AML-193 (cell line): ENCODE measurements at places on chromosomes 7 and 10.

DNA sequence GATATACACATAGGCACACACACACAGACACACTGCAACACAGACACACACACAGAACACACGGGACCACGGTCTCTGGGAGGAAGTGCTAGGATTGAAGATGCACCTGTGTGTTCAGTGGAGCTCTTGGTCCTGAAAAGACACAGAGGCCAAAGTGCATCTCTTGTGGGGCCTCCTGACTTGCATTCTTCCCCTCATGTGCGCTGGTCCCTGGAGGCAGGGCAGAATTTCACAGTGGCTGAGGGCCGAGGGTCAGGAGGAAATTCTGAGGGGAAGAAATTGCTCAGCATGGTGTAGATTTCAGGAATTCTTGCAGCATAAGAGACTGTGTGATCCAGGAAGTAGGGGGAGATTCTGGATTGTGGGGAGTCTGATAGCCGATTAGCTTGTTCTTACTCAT is 35.9 kb downstream of the WDFY4 start:
- no peak for DNase-seq

DNA sequence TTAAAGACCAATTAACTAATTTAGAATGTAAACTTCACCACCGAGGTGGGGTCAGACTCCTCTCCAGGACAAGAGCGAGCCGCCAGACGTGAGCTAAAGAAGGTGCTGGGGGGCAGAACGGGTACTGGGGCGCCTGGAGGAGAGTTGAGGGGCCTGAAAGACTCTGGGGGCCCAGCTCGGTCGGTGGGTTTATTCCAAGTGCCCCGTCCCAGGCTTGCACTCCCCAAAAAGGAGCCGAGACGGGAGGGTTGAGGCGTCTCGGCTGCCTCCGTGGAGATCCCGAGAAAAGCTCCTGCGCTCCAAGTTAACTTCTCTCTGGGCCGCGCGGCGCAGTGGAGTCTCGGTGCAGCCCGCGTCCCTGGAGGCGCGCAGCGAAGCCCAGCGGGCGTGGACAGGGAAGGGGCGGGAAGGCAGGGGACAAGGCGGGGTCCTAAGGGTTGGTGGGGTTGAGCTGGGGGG is 553.3 kb downstream of the TFEC start:
- DNase-seq: no peak

GRCh38 chr7:100865938-100866728 is 1.1 kb upstream of the TRIP6 start:
- no peak for DNase-seq

- DNase-seq: peak; percentile 27
Measured at GRCh38 chr10:89389254-89389653, 3.2 kb upstream of the IFIT1 start.

DNA sequence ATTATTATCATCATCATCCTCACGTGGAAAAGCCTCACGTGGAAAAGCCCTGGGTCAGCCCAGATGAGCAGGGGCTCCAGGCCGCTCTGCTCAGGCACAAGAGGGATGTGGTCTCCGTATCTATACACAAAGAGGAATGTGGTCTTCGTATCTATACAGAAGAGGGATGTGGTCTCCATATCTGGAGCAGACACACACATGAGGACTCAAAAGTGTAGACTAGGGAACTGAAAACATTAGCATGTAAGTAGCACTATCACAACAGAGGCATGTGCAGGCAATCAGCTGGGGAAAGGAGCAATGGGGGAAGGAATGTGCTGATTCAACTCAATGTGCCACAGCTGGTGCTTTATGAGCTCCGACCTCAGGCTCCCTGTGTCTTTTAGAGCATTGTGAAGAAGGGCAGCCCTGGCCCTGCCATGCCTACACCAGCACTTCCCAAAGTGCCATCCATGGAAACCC is 86.5 kb downstream of the PLXNA4 start:
- DNase-seq: no peak

DNA sequence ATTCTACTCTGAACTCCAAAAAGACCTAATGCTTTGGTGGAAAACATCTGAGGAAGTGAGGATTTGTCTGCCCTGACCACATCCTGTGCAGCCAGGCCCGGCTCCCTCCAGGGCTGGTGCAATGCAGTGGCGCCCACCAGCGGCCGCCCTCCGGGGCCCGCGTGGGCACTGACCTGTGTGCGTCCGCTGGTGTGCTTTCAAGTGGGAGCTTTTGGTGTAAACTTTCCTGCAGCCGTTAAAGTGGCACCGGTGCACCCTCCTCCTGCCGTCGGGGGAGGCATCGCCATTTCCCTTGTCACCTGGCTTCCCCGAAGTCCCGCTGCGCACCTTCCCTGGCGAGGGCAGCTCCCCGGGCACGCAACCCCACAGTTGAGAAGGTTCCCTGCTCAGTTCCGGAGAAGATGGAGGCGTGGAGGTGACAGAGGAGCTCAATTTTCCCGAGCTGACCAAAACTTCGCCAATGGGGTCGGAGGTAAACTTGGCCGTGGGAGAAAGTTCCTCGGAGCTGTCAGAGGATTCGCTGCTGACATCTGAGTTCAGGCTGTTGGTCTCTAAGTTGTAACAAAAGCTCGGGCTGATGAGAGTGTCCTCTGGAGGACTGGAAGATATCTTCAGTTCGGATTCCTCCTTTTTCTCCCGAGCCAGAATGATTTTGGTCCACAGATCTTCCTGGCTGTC is 3.4 kb downstream of the KLF6 start:
- peak; percentile 56 for DNase-seq

- DNase-seq: no peak
Measured at GRCh38 chr7:155410431-155410830, 47.5 kb upstream of the EN2 start.

GRCh38 chr10:95133997-95134396 is 60.0 kb upstream of the ACSM6 start:
- DNase-seq: no peak

DNA sequence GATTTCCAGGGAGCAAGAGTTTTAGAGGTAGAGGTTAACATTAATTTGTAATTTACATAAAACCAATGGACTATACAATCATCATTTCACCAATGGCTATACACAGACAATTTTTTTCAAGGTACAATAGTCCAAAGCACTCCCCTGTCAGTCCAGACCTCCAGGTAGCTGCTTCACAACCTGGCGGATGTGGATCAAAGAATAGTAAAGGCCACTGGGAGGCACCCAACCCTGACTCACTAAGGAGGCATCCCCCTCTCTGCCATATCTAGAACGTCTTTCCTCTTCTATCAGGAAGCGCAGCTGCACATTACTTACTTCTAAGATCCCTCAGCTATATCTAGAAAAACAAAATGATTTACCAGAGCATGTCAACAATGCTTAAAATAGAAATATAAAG is 217.7 kb upstream of the AOAH start:
- no peak for DNase-seq

DNA sequence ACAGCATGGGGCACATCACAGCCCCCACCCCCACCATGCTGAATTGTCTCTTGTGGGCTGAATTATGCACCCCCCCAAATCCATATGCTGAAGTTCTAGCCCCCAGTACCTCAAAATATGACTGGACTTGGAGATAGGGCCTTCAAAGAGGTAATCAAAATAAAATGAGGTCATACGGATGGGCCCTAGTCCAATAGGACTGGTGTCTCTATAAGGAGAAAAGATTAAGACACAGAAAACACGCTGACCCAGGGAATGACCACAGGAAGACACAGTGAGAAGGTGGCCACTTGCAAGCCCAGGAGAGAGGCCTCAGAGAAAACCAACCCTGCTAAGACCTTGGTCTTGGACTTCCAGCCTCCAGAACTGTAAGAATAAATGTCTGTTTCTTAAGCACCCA is 106.4 kb upstream of the ARID5B start:
- DNase-seq: no peak

DNA sequence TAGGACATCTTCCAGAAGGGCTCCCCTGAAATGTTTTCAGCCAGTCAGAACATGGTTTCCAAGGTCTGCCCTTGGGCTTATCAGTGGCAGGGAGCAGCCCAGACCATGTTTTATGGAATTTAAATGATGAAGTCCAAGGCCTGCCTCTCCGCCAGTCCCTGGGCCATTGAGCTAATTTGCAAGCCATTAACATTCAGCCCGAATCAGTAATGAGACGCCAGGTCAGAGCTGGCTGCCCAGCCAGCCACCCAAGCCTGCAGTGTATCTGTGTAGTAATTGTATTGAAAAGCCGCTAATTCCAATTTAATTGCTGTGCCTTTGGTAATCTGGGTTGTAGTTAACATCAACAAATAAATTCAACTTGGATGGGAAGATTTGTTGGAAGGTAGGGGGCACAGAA is 131.4 kb downstream of the PAXIP1 start:
- DNase-seq: no peak

- DNase-seq: no peak
Measured at GRCh38 chr10:13515467-13515866, 13.3 kb downstream of the BEND7 start.

DNA sequence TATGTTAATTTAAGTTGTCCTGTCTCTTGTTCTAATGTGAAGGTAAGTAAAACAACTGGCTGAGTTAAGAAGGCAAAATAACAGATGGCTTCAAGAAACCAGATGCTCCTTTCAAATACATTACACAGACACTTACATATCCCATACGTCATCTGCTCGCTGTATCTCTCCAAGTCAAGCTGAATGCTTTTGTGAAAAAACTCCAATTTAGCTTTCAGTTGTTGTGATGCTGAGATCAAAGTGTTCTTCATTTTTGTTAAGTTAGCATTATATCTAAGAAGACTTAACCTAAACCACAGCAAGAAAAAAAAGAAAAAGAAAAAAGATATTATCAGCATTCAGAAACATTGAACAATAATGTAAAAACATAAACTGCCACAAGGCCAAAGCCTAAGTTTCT is 18.5 kb upstream of the ERLIN1 start:
- no peak for DNase-seq

DNA sequence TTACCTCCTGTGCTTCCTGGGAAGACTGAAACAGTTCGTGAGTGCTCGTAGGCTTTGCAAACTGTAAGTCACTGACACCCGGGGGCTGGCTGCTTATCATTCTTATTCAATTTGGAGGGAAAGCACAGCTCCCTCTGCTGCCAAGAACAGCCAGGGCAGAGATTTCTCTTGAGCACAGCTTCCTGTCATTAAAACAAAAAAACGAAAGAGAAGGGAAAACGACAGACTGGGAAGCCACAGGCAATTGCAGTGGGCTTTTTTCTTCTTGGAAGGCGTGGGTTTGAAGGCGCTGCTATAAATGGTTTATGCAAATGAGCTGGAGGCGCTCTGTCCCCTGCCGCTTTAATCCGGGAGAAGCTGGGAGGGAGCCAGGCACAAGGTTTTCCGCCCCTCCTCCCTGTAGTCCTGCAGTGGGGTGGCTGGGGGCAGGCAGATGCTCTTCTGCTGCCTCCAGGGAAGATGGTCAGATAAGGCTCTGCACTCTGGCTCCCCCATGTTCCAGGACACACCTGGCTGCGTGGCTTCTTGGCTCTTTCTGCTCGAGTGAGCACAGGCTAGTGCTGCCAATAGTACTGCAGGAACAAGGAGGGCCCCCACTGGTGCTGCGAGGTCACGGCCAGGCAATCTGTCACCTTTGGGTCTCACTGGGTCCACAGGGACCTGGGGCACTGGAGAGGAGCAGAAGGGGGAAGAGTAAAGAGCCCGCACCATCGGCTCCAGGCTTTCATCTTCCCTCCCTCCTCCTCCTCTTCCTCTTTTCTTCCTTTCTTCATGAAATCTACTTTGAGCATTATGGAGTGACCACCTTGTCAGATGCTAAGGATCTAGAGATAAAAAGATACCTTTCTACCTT is 49.5 kb downstream of the NEURL1 start:
- DNase-seq: peak; percentile 14

- DNase-seq: no peak
Measured at GRCh38 chr10:77289027-77289501, 348.5 kb downstream of the KCNMA1 start.

- DNase-seq: no peak
Measured at GRCh38 chr7:196283-196682, 3.9 kb downstream of the FAM20C start.

GRCh38 chr7:127937066-127937680 is 94.1 kb downstream of the LRRC4 start:
- DNase-seq: no peak

GRCh38 chr10:75243426-75243825 is 7.7 kb upstream of the COMTD1 start:
- no peak for DNase-seq

GRCh38 chr10:72272689-72273409 is 875 bp upstream of the DDIT4 start:
- peak; percentile 44 for DNase-seq

GRCh38 chr10:119691726-119692125 is 34.1 kb upstream of the INPP5F start:
- DNase-seq: no peak

GRCh38 chr7:30371321-30371720 is 86.9 kb downstream of the ZNRF2 start:
- DNase-seq: no peak

GRCh38 chr10:106044503-106044902 is 1120.0 kb downstream of the SORCS1 start:
- DNase-seq: no peak

- DNase-seq: no peak
Measured at GRCh38 chr10:103049237-103049636, 131.1 kb downstream of the CNNM2 start.

DNA sequence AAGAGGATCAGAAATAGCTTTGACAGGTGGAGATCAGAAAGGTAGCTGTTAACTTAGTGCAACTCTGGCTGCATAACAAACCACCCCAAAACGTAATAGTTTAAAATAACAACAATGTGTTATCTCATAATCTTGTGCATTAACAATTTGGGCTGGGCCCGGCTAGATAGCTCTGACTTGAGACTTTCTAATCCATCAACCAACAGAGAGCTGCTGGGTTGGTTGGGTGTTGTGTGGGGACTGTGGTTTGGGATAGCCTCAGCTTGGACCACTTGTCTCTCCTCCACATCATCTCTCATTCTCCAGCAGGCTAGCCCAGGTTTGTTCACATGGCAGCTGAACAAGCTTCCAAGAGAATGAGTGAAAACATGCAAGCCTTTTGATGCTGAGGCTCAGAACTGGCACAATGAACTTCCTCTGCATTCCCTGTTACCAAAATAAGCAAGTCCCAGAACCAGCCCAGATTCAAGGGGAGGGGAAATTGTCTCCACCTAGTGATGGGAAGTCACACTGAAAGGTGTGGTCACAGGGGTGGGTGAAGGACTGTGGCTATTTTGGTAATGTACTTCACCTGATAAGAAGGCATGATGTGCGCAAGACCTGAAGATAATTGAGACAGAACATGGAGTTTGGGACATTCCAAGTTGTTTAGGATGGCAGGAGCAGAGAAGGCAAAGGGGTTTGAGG is 20.4 kb upstream of the ASAH2 start:
- no peak for DNase-seq

- peak; percentile 37 for DNase-seq
Measured at GRCh38 chr7:28410628-28411531, 1.4 kb upstream of the CREB5 start.

DNA sequence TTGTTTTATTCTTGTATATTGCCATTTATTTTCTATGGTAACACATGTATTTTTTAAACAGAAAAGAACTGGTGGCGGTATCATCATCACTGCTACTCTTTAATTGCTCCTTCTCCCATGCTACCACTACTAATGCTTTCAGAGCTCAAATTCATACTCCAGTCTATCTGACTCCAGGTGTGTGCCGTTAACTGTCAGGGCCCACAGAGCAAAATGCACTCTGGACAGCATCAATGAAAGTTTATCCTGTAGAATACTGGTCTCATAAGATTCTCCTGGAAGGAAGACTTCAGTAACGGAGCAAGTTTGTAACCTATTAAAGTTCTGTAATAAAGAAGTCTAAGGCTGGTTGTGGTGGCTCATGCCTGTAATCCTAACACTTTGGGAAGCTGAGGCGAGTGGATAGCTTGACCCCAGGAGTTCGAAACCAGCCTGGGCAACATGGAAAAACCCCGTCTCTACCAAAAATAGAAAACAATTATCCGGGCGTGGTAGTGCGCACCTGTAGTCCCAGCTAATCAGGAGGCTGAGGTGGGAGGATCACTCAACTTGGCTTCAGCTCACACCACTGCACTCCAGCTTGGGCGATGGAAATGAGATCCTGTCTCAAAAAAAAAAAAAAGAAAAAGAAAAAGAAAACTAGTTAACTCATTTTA is 18.4 kb downstream of the ZNRF2 start:
- no peak for DNase-seq
